ENCODE measurements at places on chromosomes 4 and X.
A peak's percentile ranks its signal among the peaks of the same experiment; 100 is the strongest.

DNA sequence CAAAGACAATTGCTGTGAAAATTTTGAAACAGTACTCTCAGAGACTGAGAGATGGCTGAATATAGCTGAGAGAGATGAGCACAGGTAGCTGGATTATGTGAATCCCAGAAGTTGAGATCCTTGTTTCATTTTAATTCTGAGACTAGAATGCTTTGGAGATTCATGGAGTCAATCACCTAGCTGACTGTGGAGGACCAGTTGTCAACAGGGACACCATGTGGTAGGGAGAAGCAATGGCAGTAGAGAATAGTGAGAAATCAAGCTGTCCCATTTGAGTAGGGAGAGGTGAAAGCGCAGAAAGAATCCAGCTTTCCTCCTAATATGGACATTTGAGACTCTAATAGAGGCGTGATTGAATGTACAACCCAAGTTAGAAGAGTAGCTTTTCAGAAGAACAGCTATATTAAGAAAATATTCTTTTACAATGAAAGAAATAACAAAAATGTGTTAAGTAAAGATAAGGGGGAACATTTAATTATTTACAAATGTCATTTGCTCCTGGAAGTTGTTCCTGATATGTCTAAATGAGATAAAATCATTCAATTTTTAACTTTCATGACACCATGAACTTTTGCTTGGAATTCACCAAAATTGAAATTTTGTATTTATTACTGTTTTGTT, 30.3 kb upstream of the GLRB start:
- DNase-seq, result peak; percentile 84

- DNase-seq, result no peak
Measured at GRCh38 chr4:150080337-150080736, 2.1 kb downstream of the DCLK2 start.

GRCh38 chrX:26352891-26353430, 137.0 kb downstream of the MAGEB5 start:
- DNase-seq, result no peak

GRCh38 chr4:165668694-165669093, 204.3 kb upstream of the TLL1 start:
- DNase-seq, result no peak

GRCh38 chrX:30659421-30659820, 6.2 kb downstream of the GK start:
- peak; percentile 27 for DNase-seq

DNA sequence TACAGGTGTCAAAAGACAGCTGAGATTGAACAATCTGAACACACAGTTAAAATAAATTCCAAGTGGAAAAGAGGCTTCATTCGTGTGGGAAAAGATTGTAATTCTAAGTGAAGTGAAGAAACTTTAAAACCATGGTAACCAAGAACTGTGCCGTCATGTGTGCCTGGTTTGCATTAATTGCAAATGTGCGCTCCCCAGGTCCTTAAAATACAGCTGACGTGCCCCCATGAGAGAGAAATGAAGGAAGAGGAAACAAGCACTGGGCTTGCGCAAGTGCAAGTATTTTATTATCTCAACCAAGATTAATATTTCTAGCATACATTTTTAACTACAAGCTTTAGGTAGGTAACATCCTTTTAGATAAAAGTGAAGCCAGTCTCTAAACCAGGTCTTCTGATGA, 92.5 kb downstream of the PARM1 start:
- no peak for DNase-seq

DNA sequence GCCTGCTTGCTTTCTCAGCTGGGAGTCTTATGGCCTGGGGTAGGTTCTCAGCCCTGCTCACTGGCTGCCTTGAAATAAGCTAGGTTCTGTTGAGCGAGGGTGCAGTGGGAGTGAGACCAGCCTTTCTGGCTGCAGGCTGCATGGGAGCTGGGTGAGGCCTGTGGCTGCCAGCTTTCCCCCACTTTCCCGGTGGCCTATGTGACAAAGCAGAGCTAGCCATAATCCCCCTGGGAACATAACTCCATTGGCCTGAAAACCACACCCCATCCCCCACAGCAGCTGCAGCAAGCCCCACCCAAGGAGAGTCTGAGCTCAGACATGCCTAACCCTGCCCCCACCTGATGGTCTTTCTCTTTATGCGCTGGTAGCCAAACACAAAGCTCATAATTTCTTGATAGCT, 118.9 kb downstream of the KLHL4 start:
- DNase-seq, result no peak

DNA sequence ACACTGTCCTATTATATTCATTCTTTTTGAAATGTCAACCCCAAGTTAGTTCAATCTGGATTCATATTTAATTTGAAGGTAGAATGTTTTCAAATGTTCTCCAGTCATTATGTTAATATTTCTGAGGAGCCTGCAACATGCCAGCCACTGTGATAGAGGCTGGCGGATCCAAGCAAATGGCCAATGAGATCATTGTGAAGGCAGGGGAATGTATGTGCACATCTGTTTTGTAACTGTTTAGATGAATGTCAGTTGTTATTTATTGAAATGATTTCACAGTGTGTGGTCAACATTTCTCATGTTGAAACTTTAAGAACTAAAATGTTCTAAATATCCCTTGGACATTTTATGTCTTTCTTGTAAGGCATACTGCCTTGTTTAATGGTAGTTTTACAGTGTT, 1.6 kb downstream of the CXCL1 start:
- no peak for DNase-seq

DNA sequence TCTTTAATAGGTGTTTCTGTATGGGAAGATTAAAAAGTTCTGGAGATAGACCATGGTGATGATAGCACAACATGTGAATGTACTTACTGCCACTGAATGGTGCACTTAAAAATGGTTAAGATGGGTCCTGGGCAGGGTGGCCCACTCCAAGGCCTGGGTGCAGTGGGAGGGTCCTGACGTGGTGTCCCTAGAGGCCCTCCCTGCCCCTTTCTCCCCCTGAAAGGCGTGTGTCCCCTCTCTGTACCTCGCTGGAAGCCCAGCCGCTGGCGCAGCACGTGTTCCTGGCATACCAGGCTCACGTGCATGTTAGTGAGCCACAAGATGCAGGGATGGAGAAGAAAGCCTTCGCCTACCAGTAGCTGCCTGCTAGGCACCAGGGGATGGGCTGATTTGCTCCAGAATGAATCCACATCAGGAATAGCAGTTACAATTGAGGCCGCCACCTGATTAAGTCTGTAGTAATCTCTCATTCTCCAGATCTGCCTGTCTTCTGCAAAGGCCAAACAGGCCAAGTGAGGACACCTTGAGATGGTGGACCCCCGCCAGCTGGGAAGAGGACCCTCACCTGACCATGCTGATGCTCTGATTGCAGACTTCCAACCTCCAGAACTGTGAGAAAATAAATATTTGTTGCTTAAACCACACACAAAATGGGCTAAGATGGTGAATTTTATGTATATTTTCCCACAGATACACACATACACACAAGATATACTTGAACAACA, 67.5 kb downstream of the COQ2 start:
- no peak for DNase-seq

DNA sequence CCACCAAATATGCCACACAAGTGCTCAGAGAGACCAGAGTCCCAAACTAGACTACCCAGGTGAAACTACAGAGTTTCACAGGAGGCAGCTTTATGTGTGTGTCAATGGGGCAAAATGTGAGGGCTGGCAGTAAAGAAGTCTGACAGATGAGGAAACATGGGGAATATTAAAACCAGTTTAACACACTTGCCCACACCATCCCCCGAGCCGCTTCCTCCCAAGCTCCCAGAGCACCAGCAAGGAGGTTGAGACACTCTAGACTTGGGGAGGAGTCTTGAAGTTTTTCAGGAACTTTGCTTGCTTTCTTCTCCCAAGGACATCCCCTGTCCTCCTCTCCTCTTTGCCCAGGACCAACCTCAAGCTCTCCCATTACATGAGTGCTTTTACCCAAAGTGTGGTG, 94.7 kb upstream of the SPRY1 start:
- DNase-seq, result no peak

All from Kasumi-1 (cell line).